Fibroblast of villous mesenchyme (primary cell): ENCODE measurements at places on chromosomes 4 and X. TPM values are rescaled to one million over a fixed set of nuclear protein-coding genes. Genes with fewer than 3 reads are reported as not detected.

Gene MAGEB2
- total RNA-seq, result 2.6 TPM in 1 of 2 replicates, not detected in the other

Gene UFSP2
- 30.3 and 42.7 TPM in 2 replicates for total RNA-seq

Gene PGRMC1
- 202 and 244 TPM in 2 replicates for total RNA-seq

Gene PDZD4
- 0.32 and 0.43 TPM in 2 replicates for total RNA-seq

Gene TKTL2
- under 0.01 TPM in 1 of 2 replicates, not detected in the other for total RNA-seq

Gene NDST3
- total RNA-seq, result under 0.01 and 0.32 TPM in 2 replicates

Gene TKTL1
- total RNA-seq, result not detected in 2 replicates

Gene BMP3
- total RNA-seq, result under 0.01 TPM in 1 of 2 replicates, not detected in the other

- DNase-seq, result no peak
These were observed 11.3 kb downstream of the GC start for GRCh38 chr4:71772592-71772991.

DNA sequence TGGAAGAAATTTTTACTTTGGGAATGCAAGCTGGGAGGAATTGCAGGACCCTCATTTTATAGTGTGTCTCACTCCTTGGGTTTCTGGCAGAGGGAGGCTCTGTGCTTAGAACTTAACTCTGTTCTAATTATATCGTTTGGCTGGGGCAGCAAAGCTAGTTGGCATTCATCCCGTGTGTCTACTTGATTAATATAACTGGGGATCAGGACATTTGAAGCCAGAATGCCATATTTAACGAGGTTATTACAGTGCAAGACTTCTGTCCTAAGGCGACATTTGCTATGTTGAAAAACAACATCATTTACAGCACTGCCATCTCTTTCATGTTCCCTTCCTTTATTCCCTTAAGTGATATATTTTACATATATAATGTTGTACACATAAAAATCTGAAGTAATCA is 179.1 kb upstream of the TBC1D9 start:
- DNase-seq, result no peak

GRCh38 chrX:57918750-57919436 is 8.6 kb upstream of the ZXDA start:
- peak; percentile 44 for DNase-seq

DNA sequence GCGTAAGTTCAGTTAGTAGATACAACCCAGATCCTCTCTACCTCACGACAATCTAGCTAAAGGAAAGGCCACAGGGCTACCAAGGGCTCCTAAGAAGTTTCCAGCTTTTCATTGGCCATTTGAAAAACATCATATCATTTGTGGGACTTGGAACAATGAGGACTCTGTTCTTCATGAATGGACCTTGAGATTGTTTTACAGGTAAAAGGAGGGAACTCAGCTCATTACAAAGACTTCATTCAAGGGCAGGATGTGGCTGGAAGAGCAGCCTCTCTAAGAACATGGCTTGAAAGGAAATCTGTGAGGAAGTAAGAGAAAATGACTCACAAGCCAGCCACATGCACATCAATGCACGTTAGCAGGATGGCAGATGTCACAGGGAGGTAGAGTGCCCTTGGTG is 105.9 kb upstream of the SLC7A11 start:
- DNase-seq, result no peak

GRCh38 chr4:3469386-3470243 is 6.5 kb downstream of the DOK7 start:
- no peak for DNase-seq

DNA sequence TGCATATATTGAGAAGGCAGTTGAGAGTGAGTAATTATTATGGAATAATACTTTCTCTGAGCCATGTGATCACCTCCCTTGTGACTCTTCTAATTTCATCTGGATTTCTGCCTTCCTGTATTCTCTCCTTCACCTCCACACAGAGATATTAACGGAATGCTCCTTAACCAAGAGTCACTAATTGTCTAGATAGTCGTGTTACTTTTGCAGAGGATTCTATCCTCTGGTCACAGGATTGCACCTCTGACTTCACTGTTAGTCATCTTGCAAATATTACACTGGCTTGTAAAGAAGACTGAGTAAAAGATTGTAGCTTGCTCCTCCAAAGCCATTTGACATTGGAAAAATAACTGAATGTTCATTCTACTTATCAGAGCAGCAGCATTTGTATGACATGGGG is 160.9 kb downstream of the SH2D1A start:
- no peak for DNase-seq

- no peak for DNase-seq
These were observed 238.1 kb downstream of the SPOCK3 start for GRCh38 chr4:166996216-166996615.

GRCh38 chr4:112888622-112889021 is 160.8 kb upstream of the ANK2 start:
- no peak for DNase-seq

DNA sequence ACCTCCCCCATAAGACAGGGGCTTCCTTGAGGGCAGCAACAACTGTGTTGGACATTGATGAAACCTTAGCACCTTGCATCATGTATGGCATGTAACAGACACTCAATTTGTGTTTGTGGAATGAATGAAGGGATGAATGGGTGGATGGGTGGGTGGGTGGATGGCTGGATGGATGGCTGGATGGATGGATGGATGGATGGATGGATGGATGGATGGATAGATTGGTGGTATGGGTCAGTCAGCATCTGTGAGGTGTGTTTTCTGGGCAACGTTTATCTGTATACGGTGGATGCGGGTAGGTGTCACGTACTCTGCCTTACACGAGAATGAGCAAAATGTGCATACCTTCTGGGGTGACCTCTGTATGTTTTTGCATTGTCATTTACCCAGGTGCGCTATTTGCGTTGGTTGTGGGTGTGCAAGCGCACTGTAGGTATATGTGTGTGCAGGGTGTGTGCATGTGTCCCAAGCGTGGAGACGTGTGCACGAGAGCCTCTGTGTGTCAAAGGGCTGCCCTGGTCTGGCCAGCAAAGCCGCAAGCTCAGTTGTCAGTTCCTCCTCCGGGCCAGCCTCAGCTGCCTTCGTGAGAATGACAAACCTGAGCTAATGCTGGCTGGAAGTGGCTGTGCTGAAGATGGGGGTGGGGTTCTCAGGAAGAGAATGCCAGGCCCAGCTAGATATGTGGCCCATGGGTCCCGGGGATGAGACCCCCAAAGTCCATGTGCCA is 26.5 kb downstream of the ELF4 start:
- DNase-seq, result no peak

GRCh38 chr4:121061861-121062260 is 10.5 kb downstream of the NDNF start:
- DNase-seq, result no peak

- no peak for DNase-seq
These were observed 318.7 kb upstream of the TECRL start for GRCh38 chr4:64727960-64728359.

DNA sequence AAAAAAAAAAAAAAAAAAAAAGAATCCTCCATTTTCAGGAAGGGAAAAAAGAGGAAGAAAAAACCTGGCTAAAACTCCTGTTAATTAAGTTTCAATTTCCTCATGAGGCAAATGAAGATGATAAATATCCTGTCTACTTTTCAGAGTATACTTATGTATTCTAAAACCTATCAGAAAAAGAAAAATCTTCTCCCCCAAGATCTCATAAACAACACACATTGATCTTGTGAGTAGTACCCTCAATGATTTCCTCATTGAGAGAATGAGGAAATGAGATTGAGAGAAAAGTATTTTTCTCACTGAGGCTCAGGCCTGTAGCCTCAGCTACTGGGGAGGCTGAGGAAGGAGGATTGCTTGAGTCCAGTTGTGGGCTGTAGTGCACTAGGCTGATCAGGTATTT is 146.7 kb downstream of the TET2 start:
- no peak for DNase-seq

DNA sequence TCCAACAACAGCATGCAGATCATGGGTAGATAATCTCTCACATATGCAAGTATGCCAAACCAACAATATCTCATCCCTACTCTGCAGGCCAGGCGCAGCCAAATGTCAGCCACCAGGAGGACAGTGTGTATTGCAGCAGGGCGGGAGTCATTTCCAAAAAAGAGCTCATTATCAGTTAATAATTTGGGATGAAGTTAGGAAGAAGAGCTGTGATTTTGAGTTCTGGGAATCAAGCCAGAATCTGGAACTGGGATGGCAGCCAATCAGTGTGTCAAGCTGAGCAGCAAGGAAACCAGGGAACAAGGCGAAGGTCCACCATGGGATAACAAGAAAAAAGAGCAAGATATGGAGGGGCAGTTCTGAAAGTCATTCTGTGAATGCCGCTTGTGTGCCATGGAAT is 88.2 kb upstream of the CAMK2D start:
- peak; percentile 19 for DNase-seq

DNA sequence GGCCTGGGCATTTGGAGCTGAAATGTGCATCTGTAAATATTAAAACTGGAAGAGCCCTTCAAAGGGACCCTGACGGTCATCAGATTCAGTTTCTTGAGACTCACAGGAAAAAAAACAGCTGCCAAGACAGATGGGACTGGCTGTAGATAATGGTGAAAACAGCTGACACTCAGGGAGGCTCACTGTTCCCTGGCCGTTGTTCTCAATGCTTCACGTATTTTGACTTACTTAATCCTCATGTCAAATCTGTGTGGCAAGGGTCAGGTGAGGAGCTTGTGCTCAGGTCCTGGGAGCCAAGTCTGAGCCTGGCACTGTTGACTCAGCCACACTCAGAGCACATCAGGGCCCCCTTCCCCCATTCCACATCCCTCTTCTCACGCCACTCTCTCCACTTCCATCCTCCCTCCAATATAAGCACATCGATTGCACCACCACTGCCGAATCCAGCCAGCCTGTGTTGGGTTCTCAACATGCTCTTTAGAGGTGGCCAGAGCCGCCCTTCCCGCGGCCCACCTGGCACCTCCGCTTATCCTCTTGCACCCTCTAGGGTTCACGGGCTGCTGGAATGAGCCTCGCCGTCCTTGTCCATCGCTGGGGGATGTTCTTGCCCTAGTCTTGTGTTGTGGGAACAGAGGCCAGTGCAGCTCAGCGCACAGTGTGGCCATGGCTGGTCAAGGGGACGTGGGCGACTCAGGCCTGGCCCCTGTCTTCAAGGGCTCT is 40.1 kb downstream of the EVC start:
- peak; percentile 80 for DNase-seq

DNA sequence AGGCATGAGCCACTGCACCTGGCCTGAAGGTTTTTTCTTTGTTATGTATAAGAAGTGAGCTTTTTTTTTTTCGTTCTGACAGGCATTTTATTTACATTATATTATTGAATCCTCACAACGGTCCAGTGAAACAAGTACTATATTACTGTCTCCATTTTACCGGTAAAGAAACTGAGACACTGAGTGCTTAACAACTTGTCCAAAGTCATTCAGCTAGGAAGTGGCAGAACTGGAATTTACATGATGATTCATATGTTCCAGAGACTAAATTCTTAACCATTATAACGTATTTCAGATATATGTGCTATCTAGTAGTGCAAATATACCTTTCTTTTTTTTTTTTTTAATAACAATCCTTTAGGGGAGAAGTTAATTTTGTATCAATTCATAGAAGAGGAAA is 18.4 kb upstream of the SLC6A14 start:
- DNase-seq, result no peak

DNA sequence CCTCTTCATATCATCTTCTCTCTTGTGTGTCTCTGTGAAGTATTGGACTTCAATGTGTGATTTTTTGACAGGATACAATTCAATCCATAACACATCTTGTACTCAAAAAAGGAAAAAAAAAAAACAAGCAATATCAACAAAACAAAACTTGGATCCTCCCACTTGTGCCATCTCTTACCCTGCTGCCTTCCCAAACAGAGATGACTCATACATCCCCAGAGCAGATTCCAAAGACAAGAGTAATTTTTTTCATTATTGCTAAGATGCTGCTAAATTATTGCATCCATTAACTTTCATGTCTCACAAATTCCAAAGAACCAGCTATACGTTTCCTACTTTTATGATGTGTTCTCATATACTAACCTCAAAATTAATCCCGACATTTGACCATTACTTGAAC is 479.2 kb downstream of the GBA3 start:
- DNase-seq, result no peak
